Stimulated activated CD8-positive, alpha-beta memory T cell treated with anti-CD3 and anti-CD28 coated beads, Interleukin-15, amount 100 ng/mL, for 48 hours (primary cell): ENCODE measurements at places on chromosomes 1 and 21.
A peak's percentile ranks its signal among the peaks of the same experiment; 100 is the strongest.

GRCh38 chr21:40143822-40144525 lies 276.7 kb downstream of the PCP4 start:
- peak; percentile 4 for DNase-seq

- no peak for DNase-seq
These were observed 38.1 kb downstream of the MIGA1 start for GRCh38 chr1:77817368-77818209.

- DNase-seq, result peak; percentile 33
These were observed 6.3 kb upstream of the CRYBG2 start for GRCh38 chr1:26359981-26360806.

GRCh38 chr1:147821883-147822282 lies 61.5 kb upstream of the GJA5 start:
- no peak for DNase-seq

DNA sequence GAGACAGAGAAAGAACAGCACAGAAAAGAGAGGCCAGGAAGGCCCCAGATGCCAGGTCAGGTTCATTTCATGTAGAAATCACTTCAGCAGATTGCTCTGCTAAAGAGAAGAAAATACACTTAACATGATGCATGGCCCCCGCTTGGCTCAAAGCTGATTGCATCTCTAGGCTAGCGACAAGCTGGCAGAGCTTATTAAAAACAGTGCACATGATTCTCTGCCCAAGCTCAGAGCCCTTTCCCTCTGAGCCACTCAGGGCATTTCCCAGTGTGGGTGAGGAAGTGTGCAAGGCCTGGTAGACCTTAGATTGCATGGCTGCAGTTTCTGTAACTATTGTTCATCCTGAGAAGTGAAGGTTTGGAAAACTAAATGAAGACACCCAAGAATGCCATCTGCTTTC lies 3.3 kb upstream of the CAPN9 start:
- no peak for DNase-seq

GRCh38 chr1:3312898-3313575 lies 141.4 kb upstream of the ARHGEF16 start:
- peak; percentile 65 for DNase-seq

DNA sequence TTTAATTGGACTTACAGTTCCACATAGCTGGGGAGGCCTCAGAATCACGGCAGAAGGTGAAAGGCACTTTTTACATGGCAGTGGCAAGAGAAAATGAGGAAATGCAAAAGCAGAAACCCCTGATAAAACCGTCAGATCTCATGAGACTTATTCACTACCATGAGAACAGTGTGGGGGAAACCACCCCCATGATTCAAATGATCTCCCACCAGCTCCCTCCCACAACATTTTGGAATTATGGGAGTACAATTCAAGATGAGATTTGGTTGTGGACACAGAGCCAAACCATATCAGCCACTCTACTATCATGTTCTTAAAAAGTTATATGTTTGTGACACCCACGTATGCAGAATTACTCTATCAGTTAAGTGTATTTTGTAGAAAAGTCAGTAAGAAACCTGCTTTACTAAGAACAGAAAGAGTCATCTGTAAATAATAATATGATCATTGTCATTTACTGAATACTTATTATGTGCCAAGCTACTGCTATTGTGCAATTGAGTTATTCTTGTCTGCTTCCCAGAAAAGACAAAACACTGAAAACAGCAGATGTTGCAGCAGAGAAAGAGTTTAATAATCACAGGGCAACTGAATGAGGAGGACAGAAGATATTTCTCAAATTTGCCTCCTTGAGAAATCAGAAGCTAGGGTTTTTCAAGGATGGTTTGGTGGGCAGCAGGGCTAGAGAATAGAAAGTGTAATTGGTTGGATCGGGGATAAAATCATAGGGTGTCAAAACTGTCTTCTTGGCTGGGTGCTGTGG lies 207.7 kb upstream of the FGGY start:
- DNase-seq, result no peak

- no peak for DNase-seq
These were observed 330.4 kb upstream of the ESRRG start for GRCh38 chr1:217053676-217054075.

DNA sequence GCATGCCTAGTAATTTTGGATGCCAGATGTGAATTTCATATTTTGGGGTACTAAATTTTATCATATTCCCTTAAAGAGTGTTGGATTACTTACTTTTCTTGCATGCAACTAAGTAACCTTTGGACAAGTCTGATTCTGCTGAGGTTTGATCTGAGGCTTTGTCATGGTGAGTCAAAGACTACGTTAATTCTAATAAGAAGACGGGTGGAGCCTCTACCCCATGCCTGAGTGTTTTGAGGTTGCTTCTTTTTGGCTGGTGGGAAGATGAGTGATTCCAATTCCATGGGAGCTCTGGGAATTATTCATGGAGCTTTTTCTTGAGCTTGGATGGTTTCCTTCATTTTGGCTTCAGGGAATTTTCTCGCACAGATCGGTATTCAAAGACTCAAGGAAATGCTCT lies 11.6 kb upstream of the PCP4 start:
- DNase-seq, result no peak

- no peak for DNase-seq
These were observed 28.8 kb downstream of the AKT3 start for GRCh38 chr1:243821177-243821680.

- DNase-seq, result no peak
These were observed 98.2 kb upstream of the USH2A start for GRCh38 chr1:216521477-216521876.

DNA sequence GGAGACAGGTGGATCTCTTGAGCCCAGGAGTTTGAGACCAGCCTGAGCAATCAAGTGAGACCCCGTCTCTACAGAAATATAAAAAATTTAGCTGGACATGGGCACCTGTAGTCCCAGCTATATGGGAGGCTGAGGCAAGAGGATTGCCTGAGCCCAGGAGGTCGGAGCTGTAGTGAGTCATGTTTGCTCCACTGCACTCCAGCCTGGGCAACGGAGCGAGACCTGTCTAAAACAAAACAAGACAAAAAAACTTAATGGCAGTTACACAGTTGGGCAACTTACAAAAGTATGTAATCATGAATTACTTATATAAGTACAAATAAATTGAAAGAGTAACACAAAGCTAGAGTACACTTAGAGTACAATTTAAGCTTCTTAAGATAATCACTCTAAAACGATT lies 25.2 kb downstream of the RC3H1 start:
- DNase-seq, result no peak

DNA sequence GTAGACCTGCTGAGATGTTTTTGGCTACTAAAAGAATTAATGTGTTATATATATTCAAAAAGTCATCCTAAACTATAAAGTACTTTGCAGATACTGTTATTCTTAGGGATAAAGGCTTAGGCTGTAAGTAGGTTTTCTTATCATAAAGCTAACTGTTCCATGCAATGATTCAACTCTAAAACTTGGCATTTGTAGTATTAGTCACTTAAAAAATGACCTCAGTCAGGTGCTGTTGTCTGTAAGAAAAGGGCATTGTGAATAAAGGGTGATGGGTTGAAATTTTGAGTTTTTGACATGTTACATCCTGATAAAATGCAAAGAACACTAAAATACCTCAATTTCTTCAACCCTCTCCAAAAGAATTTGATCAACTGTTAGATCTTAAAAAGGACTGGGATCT lies 32.9 kb downstream of the ADCY10 start:
- no peak for DNase-seq

GRCh38 chr21:44952116-44952928 lies 12.5 kb downstream of the SLX9 start:
- no peak for DNase-seq

DNA sequence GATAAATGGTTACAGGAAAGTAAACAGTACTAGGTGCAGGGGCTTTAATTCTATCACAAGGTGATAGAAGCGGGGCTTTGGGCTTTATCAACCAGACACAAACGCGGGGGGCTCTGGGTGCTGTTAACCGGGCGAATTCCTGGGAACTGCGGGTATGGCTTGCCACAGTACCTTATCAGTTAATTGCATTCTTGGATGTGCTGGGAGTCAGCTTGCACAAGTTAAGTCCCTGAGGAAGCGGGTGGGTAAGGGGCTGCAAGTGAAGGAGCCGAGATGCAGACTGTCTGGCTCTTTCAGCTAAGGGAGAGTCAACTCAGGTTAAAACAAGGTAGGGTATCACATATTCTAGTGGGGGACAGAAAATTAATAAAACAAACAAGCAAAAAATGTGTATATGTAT lies 661 bp downstream of the GBP4 start:
- DNase-seq, result no peak

- DNase-seq, result no peak
These were observed 490.6 kb upstream of the VAMP3 start for GRCh38 chr1:7280347-7280960.

- no peak for DNase-seq
These were observed 121.4 kb downstream of the TGFBR3 start for GRCh38 chr1:91764471-91765115.

- DNase-seq, result no peak
These were observed 31.1 kb downstream of the CNST start for GRCh38 chr1:246597340-246597739.

- DNase-seq, result no peak
These were observed at the start of gene COL6A1 for GRCh38 chr21:45981151-45982091. TSS of gene COL6A1 (plus strand) at chr21:45981770. CDS start at chr21:45981851, 81 bp downstream.

GRCh38 chr1:153532181-153532580 lies 3.6 kb downstream of the S100A6 start:
- no peak for DNase-seq

DNA sequence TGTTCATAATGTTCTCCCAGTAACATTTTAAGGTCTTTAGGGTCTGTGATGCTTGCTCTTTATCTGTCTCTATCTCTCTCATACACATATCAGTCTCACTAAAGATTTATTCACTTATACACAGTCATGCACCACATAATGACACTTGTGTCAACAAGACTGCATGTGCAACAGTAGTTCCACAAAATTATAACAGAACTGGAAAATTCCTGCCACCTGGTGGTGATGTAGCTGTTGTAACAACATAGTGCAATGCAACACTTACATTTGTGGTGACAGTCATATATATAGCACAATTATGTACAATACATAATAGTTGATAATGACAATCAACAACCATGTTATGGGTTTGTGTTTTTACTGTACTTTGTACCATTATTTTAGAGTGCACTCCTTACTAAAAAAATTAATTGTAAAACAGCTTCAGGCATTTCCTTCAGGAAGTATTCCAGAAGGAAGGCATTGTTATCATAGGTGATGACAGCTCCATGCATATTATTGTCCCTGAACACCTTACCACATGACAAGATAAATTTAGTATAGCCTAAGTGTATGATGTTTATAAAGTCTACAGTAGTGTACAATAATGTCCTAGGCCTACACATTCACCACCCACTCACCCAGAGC lies 8.1 kb downstream of the TDRD5 start:
- no peak for DNase-seq

- no peak for DNase-seq
These were observed 1.5 kb downstream of the PARP1 start for GRCh38 chr1:226406401-226406881.

- DNase-seq, result no peak
These were observed 37.5 kb downstream of the KCNQ4 start for GRCh38 chr1:40820911-40821693.

GRCh38 chr21:25688275-25689155 lies 46.2 kb downstream of the ATP5PF start:
- DNase-seq, result no peak

- DNase-seq, result no peak
These were observed 134.8 kb downstream of the PBX1 start for GRCh38 chr1:164693564-164694359.

GRCh38 chr1:200337831-200338230 lies 72.0 kb downstream of the ZNF281 start:
- no peak for DNase-seq

- no peak for DNase-seq
These were observed 152.3 kb upstream of the RGS18 start for GRCh38 chr1:192005976-192006375.

DNA sequence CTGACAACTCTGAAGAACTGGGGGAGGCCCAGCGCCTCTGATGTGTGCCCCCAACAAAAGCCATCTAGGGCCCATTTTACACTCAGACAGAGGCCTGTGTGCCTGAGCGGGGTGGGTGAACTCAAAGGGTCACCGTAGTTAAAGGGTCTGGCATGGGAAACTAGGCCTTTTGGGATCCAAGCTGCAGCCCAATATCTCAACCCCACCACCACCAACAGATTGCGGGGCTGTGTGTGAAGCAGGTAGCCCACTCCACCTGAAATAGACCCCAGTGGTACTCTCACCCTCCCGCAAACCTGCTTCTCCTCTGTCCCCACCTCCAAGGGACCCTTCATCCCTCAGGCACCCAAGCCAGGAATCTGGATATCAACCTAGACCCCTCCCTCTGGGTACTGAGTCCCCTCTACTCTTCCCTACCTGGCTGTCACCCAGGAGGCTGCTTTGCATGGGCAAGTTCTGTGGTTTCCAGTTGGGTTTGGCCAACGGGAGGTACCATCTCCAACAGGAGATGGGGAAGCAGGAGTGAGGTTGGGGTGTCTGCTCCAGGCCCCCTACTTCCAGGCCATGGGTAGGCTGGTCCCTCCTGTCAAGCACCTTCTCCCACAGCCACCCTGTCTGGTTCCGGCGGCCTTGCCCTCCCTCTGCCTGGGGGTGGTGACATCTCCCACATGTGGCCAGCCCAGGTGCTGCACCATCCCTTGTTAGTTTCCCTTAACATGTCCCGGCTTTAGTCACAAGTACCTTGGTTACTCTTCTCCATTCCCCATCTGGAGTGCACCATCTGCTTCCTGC lies 35.2 kb upstream of the LRP8 start:
- DNase-seq, result no peak

DNA sequence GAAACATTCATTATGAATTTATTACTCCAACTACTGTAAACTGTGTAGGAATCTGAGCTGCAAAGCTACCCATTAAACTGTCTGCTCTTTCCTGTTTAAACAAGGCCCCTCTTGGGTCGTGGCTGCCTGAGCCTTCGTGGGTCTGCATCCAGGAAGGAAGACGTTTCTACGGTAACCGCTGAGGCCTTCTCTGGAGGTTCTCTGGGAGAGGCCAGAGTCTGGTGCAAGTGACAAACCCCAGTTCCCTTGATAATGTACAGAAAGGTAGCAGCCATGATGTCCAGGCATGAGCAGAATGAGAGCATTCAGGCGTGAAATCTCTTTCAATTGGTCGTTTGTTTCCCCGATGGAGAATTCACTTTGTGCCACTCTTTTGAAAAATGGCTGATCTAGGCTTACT lies 350.2 kb downstream of the PLPP3 start:
- no peak for DNase-seq
